Endodermal cell (in vitro differentiated cells): ENCODE measurements at places on chromosomes 5 and 9. TPM values are rescaled to one million over a fixed set of nuclear protein-coding genes. Genes with fewer than 3 reads are reported as not detected.

- no peak overlapping the region for H3K27ac ChIP-seq
- H3K27me3 ChIP-seq = no peaks in the 10 kb centered on the region
- no peak for DNase-seq
- no peak overlapping the region for H3K4me3 ChIP-seq
- peaks cover 2% of the 10 kb centered on the region for H3K4me1 ChIP-seq
These were observed 27.4 kb upstream of the TMC1 start for GRCh38 chr9:72494051-72494450.

REEP5 gene
- total RNA-seq = 36.7 to 42.3 TPM (median 38.4 TPM) in 3 replicates

SOHLH1 gene
- not detected in 2 replicates for total RNA-seq

PCDHB9 gene
- total RNA-seq = 2.6 to 5.2 TPM (median 3.2 TPM) in 3 replicates

DNA sequence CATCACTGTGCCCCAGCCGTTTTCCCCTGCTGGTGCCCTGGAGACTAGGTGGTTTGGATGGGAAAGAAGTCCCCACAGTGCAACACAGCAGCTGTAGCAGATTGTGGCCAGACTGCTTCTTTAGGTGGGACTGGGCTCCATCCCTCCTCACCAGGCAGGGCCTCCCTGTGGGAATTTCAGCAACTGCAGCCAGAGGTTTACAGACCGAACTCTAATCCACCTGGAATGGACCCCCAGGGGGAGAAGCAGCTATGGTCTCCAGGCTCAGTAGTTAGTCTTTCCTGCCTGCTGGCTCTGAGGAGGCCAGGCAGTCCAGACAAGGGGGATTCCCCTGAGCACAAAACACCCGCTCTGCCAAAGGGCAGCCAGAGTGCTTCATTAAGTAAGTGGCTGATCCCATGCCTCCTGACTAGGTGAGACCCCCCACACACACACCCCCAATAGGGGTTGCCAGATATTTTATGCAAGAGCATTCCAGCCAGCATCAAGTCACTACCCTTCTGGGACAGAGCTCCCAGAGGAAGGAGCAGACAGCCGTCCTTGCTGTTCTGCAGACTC, 188.9 kb downstream of the SGCD start:
- no peak overlapping the region for H3K4me3 ChIP-seq
- H3K4me1 ChIP-seq = no peaks in the 10 kb centered on the region
- H3K27me3 ChIP-seq = no peaks in the 10 kb centered on the region
- peak; percentile 85 for DNase-seq
- no peak overlapping the region for H3K27ac ChIP-seq

GRCh38 chr5:146425023-146425422, 22.1 kb upstream of the TCERG1 start:
- DNase-seq = peak; percentile 61
- H3K4me3 ChIP-seq = no peak overlapping the region
- peaks cover 18% of the 10 kb centered on the region for H3K27me3 ChIP-seq
- H3K36me3 ChIP-seq = no peaks in the 10 kb centered on the region
- no peak overlapping the region for H3K27ac ChIP-seq

FOXD4L6 gene
- total RNA-seq = not detected in 2 replicates

- DNase-seq = no peak
- H3K27ac ChIP-seq = no peak overlapping the region
- no peaks in the 10 kb centered on the region for H3K4me1 ChIP-seq
- H3K27me3 ChIP-seq = no peaks in the 10 kb centered on the region
- H3K36me3 ChIP-seq = no peaks in the 10 kb centered on the region
- H3K4me3 ChIP-seq = no peak overlapping the region
These were observed 94.2 kb upstream of the ZNF618 start for GRCh38 chr9:113781896-113782295.
